ENCODE measurements at places on chromosomes 11 and 22. TPM values are rescaled to one million over a fixed set of nuclear protein-coding genes. Genes with fewer than 3 reads are reported as not detected.

GRCh38 chr11:44608651-44608990, 43.2 kb downstream of the CD82 start:
- no peak for DNase-seq

- DNase-seq, result no peak
Measured at GRCh38 chr11:11408436-11409221, 55.6 kb upstream of the CSNK2A3 start.

- no peak for DNase-seq
Measured at GRCh38 chr11:22543261-22543660, 82.4 kb downstream of the FANCF start.

DNA sequence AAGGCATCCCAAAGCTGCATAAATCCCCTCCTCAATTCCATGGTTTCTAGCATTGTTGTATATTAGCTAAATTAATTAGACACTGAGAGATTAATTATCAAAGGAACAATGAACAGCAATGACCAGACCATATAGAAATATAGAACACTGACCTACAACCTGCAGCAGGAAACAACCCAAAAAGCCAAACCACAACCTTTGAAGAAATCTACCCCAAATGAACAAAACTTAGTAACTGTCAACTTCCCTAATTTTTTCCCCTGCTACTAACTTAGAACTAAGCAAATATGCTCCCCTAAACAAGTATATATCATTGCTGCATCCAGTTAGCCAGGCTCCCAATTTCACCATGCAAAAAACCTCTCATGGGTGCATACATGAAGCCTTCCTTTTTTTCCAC, 268.0 kb upstream of the ANO3 start:
- no peak for DNase-seq

- no peak for DNase-seq
Measured at GRCh38 chr11:73667891-73668290, 21.5 kb downstream of the PLEKHB1 start.

DNA sequence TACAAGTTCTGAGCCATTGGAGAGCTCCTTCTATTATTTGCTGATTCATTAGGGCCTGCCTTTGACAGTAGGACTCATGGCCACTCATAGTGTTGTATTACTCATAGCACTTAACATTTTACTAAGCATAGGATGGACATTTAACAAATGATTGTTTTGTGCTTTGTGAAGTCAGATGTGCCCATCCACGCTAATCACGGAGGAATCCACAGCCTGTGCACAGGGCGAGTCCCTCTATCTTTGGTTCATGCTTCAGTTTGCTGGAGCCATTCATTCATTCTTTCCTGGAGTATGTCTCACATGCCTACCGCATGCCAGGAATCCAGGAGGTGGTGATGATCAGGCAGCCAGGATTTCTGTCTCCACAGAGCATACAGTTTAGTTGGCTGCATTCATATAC, 254.1 kb downstream of the NTM start:
- no peak for DNase-seq

GRCh38 chr22:20037419-20037818, 16.5 kb downstream of the TANGO2 start:
- no peak for DNase-seq

- DNase-seq, result no peak
Measured at GRCh38 chr22:17918840-17919239, 105.5 kb downstream of the MICAL3 start.

The OR4X2 gene
- total RNA-seq, result not detected

The SYT7 gene
- total RNA-seq, result 5.1 TPM

Data from pancreas (tissue), 10 donors.